ENCODE measurements at places on chromosomes 4 and X. TPM values are rescaled to one million over a fixed set of nuclear protein-coding genes. Genes with fewer than 3 reads are reported as not detected.

DNA sequence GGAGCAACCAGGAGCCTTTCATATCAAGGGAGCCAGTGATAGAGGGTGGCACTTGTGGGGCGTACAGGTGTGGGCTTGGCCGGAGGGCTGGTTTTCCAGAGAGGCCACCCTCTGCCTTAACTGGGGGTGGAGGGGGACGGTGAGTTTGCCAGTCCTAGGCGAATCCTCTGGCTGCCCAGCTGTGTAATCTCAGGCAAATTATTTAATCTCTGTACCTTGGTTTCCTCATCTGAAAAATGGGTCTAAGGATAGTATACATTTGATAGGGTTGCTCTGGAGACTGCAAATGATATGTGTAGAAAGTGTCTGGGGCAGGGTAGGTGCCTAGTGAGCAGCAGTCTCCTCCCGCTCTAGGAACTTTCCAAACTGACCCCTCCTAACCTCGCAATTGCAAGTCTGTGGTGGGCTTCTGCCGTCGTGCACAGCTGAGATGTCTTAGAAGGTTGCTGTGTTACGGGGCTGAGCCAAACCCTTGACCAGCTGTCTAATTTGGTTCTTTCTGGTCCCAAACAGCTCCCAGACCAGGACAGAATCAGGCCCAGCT lies 3.8 kb upstream of the CXCR3 start:
- no peak for DNase-seq
- H3K27ac ChIP-seq, result peak overlapping the region; percentile 41

GRCh38 chrX:45762699-45763647 lies 562.3 kb upstream of the DIPK2B start:
- H3K36me3 ChIP-seq, result no peaks in the 10 kb centered on the region
- H3K27ac ChIP-seq, result no peak overlapping the region
- H3K4me1 ChIP-seq, result no peaks in the 10 kb centered on the region
- H3K4me3 ChIP-seq, result no peak overlapping the region
- no peak for DNase-seq

GRCh38 chr4:14952352-14952751 lies 49.9 kb upstream of the CPEB2 start:
- H3K27me3 ChIP-seq, result no peaks in the 10 kb centered on the region
- no peak overlapping the region for H3K27ac ChIP-seq
- no peaks in the 10 kb centered on the region for H3K36me3 ChIP-seq
- no peak overlapping the region for H3K4me3 ChIP-seq
- DNase-seq, result no peak
- H3K4me1 ChIP-seq, result no peaks in the 10 kb centered on the region

DNA sequence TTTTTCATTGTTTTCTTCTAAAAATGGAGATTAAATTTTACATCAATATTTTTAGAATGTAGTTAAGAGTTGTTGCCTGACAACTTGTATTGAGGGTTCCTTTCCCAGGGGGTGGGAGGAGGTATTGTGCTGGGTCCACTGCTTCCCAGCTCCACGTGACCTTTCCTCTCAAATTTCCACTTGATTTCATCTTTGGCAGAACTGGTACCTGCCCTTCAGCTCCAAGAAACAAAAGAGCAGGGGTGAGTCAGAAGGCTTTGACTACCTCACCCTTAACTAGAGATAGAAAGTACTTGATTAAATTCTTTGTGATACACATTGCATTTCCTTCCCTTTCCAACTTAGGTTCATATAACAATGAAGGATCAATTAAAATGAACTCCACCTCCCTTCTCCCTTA lies 19.7 kb downstream of the TRIM2 start:
- no peaks in the 10 kb centered on the region for H3K27me3 ChIP-seq
- peak overlapping the region; percentile 50 for H3K4me3 ChIP-seq
- peaks cover 8% of the 10 kb centered on the region for H3K4me1 ChIP-seq
- DNase-seq, result no peak
- H3K36me3 ChIP-seq, result no peaks in the 10 kb centered on the region
- H3K27ac ChIP-seq, result no peak overlapping the region

Gene SLC9A7
- 6.1 TPM for polyA plus RNA-seq

- no peak overlapping the region for H3K27ac ChIP-seq
- no peaks in the 10 kb centered on the region for H3K36me3 ChIP-seq
- H3K4me3 ChIP-seq, result no peak overlapping the region
- H3K4me1 ChIP-seq, result no peaks in the 10 kb centered on the region
- DNase-seq, result no peak
These were observed 105.0 kb downstream of the SLC2A9 start for GRCh38 chr4:9916346-9916745.

Gene EDA
- 4.5 TPM for polyA plus RNA-seq

DNA sequence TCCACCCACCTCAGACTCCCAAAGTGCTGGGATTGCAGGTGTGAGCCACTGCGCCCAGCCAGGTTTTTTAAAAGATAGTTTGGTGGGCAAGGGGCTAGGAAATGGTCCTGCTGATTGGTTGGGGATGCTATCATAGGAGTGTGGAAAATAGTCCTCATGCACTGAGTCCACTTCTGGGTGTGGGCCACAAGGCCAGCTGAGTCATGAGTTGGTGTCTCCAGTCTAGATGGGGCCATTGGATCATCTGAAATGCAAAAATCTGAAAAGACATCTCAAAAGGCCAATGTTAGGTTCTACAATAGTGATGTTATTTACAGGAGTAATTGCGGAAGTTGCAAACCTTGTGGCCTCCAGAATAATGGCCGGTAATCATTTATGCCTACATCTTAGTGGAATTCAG lies 221.1 kb downstream of the ZNF674 start:
- no peak for DNase-seq
- no peaks in the 10 kb centered on the region for H3K36me3 ChIP-seq
- H3K27ac ChIP-seq, result no peak overlapping the region

GRCh38 chr4:96599752-96600151 lies 759.9 kb downstream of the PDHA2 start:
- no peaks in the 10 kb centered on the region for H3K36me3 ChIP-seq
- peaks cover 2% of the 10 kb centered on the region for H3K4me1 ChIP-seq
- no peak overlapping the region for H3K4me3 ChIP-seq
- H3K27ac ChIP-seq, result no peak overlapping the region
- peaks cover 4% of the 10 kb centered on the region for H3K27me3 ChIP-seq

- no peak overlapping the region for H3K4me3 ChIP-seq
- no peaks in the 10 kb centered on the region for H3K4me1 ChIP-seq
- H3K27ac ChIP-seq, result no peak overlapping the region
- DNase-seq, result no peak
- H3K27me3 ChIP-seq, result no peaks in the 10 kb centered on the region
- H3K36me3 ChIP-seq, result no peaks in the 10 kb centered on the region
These were observed 1001.2 kb downstream of the STIM2 start for GRCh38 chr4:27861802-27862201.

- H3K4me1 ChIP-seq, result no peaks in the 10 kb centered on the region
- H3K27ac ChIP-seq, result no peak overlapping the region
- no peak overlapping the region for H3K4me3 ChIP-seq
These were observed 18.5 kb upstream of the ASB5 start for GRCh38 chr4:176287546-176287945.

DNA sequence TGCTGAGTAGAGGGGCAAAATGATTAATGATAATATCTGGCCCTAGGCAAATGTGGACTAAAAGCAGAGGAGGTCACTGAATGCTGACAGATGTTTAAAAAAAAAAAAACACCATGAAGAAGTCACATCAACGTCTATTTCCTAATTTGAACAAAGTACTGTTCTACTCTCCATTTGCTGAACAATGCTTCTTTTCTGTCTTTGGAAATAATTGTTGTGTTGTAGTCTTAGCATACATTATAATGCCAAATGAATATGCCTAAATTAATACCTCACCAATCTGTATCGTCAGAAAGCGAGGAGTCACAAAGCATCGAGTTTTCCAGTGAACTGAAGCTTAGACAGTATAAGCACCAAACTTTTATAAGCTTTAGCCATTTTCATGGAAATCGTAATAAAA lies 140.9 kb upstream of the JADE1 start:
- no peaks in the 10 kb centered on the region for H3K36me3 ChIP-seq
- H3K27ac ChIP-seq, result no peak overlapping the region
- H3K27me3 ChIP-seq, result no peaks in the 10 kb centered on the region
- no peaks in the 10 kb centered on the region for H3K4me1 ChIP-seq
- no peak for DNase-seq
